ENCODE measurements at places on chromosomes 4 and X.

- no peak for DNase-seq
Measured at GRCh38 chr4:66062921-66063320, 392.6 kb upstream of the EPHA5 start.

DNA sequence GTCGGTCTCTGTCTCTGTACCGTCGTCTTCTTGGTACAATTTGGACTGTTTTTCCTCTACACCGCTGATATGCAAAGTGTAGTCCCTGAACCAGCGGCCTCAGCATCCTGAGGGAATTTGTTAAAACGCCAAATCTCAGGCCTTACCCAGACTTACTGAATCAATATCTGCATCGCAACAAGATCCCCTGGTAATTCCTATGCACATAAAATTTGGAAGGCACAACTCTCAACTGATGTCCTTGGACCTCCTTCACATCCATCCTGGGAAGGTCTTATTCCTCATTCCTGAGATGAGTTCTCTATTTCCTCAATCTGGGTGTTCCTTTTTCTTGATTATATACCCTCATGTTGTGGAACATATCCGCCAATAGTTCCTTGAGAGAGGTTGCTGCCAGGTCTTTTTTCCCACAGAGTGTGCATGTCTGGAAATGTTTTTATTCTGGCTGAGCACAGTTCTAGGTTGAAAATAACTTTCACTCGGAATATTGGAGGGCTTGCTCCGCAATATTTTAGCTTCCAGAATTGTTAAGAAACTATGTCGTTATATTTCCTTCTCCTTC, 738 bp upstream of the HPF1 start:
- no peak for DNase-seq

- no peak for DNase-seq
Measured at GRCh38 chr4:629915-630641, 4.7 kb downstream of the PDE6B start.

DNA sequence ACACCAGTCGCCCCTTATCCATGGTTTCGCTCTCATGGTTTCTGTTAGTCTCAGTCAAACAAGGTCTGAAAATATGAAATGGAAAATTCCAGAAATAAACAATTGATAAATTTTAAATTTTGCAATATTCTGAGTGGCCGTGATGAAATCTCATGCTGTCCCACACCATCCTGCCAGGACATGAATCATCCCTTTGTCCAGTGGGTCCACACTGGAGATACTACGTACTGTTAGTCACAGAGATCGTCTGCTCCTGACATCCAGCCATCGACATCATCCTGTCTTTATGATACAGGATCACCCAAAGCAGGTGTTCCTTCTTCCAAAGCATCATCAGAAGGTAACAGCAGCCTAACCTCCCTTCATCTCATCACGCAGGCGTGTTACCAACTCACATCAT, 76.5 kb upstream of the MSX1 start:
- DNase-seq: no peak

- DNase-seq: no peak
Measured at GRCh38 chr4:87073199-87074120, 138.6 kb downstream of the AFF1 start.

Measured in stimulated activated CD4-positive, alpha-beta T cell treated with anti-CD3 and anti-CD28 coated beads, TNF-alpha, amount 100 ng/mL, for 24 hours (primary cell).